ENCODE measurements at places on chromosomes 7 and 10.

GRCh38 chr7:6700793-6701192 is 6.0 kb downstream of the ZNF12 start:
- DNase-seq = no peak

DNA sequence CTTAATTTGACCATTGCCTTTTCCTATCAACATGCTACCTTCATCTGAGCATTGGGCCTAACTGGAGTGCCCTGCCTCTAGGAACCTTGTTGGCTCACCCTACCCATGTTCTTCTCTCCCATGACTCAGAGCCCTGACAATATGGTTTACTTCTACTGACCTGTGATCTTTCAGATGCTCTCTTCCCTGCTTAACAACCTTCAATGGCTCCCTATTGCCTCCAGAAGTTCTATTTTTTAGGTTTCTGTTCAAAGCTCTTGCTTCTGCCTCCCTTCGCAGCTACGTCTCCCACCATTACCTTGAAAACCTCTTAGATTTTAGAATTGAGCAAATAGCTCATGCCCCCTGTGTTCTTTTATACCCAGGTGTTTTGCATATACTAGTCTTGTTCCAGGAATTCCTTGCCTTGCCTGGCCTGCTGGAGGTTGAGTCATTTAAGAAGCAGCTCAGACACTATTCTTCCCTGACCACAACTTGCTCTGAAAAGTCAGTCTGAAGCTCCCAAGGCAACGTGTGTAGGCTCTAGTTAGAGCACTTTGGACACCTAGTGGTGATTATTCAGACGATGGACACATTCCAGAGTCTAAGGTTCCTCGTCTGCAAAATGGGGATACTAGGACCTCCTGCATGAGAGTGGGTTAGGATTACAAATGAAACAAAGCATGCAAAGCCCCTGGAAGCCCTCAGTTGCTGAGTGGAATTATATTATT is 64.4 kb upstream of the EMX2 start:
- no peak for DNase-seq

DNA sequence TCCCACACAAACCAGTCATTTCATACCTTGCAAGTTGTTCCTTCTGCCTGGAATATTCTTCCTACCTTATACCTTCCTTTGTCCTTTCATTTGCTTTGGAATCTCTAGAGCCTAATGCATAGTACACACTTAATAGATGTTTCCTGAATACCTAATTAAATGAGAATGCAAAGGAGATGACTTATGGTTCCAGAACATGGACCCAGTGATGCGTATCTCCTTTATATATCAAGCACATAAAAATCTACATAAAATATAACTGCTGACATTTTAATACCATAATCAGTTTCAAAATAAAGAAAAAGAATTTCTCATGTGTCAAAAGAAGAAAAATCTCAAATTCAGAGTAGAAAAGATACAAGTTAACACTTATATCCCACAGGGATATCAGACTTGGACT is 110.6 kb upstream of the ASAH2 start:
- DNase-seq = no peak

DNA sequence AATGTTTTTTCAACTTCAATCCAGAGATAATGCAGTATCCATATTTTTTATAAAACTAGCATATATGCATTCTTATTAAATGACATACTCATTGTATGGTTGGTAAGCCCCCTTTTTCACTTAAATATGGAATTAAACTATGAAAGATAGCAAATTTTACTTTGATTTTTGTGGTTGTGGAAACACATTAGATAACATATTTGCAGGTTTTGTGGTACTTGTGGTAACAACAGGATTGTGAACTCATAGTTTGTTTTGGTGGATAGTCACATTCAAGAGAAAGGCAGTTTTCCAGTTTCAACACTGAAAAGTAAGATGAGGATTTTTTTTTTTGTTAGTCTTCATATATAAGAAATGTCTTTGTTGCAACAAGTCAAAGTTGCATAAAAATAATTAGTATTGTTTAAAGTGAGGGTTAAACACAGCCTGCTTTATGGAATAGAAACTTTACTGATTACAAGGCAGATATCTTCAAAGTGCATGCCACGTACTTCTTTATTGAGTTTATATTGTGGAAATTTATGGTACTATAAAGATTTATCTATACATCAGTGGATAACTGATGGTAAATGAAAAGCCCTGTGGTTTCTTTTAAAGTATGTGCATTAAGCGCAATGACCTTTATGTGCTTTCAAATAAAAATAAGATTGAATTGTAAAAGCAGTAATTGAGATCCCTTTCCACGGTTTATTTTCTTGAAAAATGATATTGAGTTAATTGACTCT is 39.7 kb upstream of the SEMA3D start:
- DNase-seq = no peak

DNA sequence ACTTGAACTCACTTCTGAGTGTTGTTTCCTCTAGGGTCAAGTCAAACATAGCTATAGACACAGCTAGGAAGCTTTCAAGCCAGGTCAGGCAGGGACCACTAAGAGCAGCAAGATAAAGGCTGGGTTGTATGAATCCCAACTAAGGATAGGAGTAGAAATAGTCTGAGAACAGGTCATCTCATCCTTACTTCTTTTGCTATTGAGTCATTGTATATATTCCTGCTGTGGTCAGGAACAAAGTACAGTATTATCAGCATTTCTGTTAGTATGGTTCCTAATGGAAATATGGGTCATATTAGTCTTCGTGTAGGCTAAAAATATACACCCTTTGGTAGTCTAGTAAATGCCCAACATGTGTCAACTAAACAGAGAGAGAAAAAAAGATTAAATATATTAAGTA is 145.3 kb downstream of the BTAF1 start:
- no peak for DNase-seq

GRCh38 chr7:157224627-157225026 is 85.9 kb downstream of the UBE3C start:
- no peak for DNase-seq

DNA sequence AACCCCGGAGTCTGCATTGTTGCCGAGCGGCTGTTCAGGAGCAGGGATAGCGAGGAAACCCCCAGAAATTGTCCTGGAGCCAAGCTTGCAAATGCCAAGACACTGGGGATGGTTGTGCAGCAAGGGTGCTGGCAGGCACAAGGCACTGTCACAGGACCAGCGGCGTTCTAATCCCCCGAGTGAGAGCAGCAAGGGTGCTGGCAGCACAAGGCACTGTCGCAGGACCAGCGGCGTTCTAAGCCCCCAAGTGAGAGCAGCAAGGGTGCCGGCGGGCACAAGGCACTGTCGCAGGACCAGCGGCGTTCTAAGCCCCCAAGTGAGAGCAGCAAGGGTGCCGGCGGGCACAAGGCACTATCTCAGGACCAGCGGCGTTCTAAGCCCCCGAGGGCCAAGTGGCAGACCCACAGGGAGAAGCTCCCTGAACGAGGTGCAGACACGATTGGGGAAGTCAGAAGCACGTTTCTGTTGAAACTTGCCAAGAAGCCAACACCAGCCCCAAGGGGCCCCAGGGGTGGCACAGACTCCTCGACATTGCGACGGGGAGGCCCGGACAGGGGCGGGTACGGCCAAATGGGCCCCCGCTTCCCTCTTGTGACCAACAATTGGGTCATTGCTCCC is 40.4 kb upstream of the INPP5A start:
- DNase-seq = no peak

DNA sequence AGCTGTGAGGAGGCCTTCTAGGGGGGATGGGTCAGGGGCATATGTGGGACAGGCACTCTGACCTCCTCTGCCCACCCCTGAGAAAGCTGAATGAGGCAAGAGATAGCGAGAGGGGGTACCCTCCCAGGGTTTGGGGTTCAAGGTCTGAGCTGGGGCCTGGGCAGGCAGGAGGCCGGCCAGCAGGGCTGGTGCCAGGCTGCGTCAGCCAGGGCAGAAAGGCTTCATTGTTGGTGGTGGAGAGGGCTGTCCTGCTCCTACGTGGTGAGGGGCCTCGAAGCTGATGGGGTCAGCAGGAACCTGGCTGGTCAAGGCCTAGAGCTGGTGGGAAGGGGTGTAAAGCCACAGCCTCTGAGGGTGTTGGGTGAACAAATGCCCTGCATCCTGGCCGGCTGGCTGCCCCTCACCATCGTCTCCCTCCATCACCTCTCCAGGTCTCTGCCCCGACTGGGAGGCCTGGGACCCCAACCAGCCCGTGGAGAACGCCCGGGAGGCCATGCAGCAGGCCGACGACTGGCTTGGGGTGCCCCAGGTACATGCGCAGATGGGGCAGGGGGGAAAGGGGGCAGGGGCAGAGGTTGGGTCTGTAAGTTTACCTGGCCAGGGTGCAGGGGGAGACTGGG is 6.6 kb downstream of the FLNC start:
- DNase-seq = no peak

DNA sequence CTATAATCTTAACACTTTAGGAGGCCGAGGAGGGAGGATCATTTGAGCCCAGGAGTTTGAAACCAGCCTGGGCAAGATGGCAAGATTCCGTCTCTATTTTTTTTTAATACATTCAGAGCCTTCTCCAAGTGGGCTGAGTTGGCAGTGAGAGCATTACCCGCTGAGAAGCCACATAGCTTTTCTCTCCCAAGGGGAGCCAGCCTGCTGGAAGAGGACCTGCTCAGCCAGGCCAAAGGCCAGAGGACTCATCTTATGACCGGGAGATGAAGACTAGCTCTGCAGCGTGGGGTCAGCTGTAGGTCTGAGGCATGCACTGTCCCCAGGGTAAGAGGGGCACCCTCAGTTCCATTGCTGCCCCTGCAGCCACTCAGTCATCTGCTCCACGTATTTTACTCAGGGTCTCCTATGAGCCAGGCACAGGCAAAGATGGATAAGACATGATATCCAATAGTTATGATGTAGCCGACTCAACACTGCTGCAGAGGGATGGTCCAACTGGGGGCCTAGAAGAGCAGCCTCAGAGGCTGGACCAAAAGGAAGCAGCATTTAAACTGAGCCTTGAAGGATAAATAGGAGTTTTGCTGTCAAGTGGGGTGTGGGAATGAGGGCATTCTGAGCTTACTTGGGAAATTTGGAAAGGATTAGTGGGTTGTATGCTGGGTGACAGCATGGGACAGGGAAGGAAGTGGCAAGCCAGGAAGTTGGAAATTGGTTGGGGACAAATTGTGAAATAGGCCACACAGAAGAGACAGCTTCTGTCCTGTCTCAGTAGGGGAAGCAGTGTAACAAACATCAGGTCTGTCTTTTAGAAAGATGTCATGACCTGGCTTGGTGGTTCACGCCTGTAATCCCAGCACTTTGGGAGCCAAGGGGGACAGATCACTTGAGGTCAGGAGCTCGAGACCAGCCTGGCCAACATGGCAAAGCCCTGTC is 1.6 kb upstream of the MARVELD1 start:
- no peak for DNase-seq

GRCh38 chr7:34015651-34016050 is 110.3 kb downstream of the BMPER start:
- no peak for DNase-seq

- DNase-seq = no peak
Measured at GRCh38 chr10:48799341-48800006, 114.8 kb downstream of the WDFY4 start.

DNA sequence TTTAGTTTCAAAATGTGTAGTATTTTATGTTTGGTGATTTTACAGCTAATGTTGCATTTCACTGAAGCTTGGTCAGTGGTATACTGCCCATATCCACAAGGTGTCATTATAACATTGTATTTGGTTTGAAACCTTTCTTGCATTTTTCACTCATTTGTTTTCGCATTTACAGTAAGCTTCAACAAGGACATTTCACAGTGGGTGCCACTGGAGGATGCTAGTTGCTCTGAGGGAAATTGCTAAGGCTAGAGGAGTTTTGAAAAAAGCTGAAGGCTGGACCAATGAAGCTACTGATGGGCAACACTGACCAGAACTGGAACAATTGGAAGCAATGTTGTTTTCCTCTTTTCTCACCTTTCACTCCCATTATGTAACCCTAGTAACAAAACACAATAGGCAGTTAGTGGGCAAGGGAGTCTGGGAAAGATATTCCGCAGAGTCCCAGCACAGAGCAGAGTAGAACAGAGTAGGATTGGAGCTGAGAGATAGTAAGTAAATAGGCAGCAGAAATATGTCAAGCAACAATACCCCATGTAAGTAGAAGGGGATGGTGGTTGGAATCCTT is 23.6 kb upstream of the SRI start:
- no peak for DNase-seq

GRCh38 chr7:141609576-141609975 is 58.4 kb downstream of the AGK start:
- no peak for DNase-seq

- DNase-seq = no peak
Measured at GRCh38 chr10:75427951-75428350, 3.5 kb upstream of the LRMDA start.

DNA sequence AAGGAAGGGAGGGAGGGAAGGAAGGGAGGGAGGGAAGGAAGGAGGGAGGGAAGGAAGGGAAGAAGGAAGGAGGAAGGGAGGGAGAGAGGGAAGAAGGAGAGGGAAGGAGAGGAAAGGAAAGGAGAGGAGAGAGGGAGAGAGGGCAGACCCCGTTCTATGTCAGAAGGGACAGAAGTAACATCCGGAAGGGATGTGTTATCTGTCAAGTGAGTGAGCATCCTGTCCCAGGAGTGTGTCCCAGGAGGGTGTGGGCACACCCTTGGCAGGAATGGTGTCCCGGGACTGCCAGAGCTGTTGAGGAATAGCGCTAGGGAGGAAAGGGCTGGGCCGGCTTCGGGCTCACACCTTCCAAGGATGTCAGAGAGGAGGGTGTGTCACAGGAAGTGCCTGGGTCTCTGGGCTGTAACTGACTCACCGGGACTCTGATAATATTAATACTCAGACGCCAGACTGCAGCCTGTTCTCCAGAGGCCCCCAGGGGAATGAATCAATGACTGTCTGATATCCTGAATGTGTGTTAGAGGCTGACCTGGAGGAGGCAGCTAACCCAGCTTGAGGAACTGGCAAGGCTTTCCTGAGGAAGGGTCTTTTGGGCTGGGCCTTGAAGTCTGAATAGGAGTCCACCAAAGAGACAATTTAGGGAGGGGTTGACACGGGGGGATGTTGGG is 125.6 kb upstream of the TNRC18 start:
- DNase-seq = no peak

DNA sequence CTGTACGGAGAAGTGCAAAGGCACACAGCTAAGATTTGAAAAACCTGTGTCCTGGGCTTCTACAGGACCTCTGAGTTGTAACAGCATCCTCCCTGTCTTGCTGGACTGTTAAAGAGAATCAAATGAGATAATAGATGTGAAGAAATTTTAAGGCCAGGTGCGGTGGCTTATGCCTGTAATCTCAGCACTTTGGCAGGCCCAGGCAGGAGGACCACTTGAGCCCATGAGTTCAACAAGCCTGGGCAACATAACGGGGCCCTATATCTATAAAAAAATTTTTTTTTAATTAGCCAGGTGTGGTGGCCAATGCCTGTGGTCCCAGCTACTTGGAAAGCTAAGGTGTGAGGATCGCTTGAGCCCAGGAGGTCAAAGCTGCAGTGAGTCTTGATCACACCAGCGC is 2.9 kb upstream of the ARHGAP21 start:
- no peak for DNase-seq
